GM04503 (cell line): ENCODE measurements at places on chromosomes 12 and 14.

DNA sequence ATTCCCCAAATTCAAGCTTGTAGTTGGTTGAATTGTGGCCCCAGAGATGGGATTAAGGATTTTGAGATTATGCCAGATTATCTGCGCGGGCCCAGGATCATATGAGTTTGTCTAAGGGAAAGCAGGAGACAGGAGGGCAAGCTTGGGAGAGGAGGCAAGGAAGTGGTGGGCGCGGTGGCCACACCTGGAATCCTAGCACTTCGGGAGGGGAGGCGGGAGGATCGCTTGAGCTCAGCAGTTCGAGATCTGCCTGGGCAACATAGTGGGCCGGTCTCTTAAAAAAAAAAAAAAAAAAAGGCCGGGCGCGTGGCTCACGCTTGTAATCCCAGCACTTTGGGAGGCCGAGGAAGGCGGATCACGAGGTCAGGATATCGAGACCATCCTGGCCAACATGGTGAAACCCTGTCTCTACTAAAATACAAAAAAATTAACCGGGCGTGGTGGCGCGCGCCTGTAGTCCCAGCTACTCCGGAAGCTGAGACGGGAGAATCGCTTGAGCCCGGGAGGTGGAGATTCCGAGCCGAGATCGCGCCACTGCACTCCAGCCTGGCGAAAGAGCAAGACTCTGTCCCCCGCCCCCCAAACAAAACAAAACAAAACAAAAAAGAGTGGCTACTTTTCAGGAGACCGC, 881 bp upstream of the PUS1 start:
- no peak for DNase-seq

- no peak for DNase-seq
These were observed 602 bp upstream of the FBXO33 start for GRCh38 chr14:39432619-39433451.

DNA sequence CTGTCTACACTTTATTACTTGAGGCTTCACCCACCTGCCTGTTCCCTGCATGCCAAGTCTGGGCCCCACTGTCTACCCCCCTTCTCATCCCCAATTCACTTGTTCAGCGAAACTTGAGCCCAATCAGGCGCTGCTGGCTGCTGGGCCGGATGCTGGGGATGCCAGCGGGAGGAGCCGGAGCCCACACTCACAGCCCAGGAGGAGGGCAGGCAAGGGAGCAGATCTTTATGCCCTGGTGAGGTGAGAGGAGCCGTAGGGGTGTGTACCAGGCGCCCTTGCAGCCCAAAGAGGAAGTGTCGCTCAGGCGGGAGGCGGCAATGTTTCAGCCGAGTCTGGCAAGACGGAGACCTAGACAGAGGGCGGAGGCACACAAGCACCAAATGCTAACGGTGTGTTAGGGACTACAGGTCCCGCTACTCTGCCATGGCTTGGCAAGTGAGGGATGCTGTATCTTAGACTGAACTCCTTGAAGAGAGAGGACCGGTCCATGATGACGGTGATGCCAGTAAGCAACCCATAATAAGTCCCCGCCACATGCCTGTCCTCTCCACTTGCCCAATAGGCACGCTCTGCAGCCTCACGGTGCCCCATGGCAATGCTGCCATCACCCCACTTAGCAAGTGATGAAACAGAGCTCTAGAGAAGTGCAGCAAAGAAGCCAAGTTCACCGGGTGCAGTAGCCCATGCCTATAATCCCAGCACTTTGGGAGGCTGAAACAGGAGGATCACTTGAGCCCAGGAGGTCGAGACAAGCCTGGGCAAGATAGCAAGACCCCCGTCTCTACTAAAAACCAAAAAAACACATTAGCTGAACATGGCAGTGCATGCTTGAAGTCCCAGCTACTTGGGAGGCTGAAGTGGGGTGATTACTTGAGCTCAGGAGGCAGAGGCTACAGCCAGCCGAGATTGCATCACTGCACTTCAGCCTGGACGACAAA, 41.6 kb downstream of the LRRC74A start:
- no peak for DNase-seq

GRCh38 chr12:12983420-12984035, 16.5 kb downstream of the HEBP1 start:
- DNase-seq, result no peak

- no peak for DNase-seq
These were observed 58.6 kb downstream of the ZFP36L1 start for GRCh38 chr14:68734231-68734732.

- no peak for DNase-seq
These were observed 186.6 kb upstream of the PLEKHG7 start for GRCh38 chr12:92516277-92516600.

DNA sequence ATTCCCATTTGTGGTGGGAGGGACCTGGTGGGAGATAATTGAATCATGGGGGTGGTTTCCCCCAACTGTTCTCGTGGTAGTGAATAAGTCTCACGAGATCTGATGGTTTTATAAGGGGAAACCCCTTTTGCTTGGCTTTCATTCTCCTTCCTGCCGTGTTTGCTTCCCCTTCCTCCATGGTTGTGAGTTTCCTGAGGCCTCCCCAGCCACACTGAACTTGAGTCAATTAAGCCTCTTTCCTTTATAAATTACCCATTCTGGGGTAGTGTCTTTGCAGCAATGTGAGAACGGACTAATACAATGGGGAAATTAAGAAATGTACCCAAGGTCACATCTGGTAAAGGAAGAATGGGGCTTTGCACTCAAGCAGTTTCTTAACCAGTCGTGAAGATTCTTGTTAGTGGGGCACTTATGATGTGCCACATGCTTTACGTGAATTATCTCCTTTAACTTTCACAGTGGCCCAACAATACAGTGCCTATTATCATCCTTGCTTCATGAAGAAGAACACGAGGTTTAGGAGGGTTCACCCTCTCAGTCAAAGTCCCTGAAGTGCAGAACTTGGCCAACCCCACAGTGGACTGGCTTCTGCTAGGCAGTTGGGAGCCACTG, 234.3 kb downstream of the EFCAB11 start:
- DNase-seq, result no peak

DNA sequence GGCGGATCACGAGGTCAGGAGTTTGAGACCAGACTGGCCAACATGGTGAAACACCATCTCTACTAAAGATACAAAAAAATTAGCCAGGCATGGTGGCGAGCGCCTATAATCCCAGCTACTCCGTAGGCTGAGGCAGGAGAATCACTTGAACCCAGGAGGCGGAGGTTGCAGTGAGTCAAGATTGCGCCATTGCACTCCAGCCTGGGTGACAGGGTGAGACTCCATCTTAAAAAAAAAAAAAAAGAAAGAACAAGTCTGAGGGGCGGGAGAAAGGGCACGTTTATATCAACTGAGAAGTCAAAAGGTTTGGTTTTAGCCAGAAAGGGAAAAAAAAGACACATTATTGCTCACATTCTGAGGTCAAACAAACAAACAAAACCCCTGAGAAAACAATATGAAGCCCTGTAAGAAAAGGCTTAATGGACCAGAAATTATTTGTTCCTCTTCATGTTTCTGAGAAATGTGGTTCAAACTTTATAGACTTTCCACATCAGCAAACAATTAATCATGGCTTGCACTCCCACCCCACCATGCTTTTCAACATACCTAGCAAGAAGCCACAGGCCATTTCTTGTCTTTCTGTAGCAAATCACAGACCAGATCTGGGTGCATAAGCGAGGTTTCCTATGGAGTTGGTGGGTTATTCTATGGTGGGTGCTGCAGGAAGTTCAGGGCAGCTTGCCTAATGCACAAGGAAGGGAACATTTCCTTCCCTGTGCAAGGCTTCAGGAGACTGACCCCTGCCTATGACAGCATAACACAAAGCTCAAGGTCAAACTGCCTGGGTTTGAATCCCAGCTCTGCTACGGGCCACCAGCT, 80.1 kb downstream of the SSPN start:
- no peak for DNase-seq

- DNase-seq, result no peak
These were observed 52.7 kb downstream of the ESRRB start for GRCh38 chr14:76428611-76429010.

DNA sequence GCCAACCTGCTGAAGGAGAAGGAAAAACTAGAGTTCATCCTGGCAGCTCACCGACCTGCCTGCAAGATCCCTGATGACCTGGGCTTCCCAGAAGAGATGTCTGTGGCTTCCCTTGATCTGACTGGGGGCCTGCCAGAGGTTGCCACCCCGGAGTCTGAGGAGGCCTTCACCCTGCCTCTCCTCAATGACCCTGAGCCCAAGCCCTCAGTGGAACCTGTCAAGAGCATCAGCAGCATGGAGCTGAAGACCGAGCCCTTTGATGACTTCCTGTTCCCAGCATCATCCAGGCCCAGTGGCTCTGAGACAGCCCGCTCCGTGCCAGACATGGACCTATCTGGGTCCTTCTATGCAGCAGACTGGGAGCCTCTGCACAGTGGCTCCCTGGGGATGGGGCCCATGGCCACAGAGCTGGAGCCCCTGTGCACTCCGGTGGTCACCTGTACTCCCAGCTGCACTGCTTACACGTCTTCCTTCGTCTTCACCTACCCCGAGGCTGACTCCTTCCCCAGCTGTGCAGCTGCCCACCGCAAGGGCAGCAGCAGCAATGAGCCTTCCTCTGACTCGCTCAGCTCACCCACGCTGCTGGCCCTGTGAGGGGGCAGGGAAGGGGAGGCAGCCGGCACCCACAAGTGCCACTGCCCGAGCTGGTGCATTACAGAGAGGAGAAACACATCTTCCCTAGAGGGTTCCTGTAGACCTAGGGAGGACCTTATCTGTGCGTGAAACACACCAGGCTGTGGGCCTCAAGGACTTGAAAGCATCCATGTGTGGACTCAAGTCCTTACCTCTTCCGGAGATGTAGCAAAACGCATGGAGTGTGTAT, 2.4 kb downstream of the FOS start:
- no peak for DNase-seq

DNA sequence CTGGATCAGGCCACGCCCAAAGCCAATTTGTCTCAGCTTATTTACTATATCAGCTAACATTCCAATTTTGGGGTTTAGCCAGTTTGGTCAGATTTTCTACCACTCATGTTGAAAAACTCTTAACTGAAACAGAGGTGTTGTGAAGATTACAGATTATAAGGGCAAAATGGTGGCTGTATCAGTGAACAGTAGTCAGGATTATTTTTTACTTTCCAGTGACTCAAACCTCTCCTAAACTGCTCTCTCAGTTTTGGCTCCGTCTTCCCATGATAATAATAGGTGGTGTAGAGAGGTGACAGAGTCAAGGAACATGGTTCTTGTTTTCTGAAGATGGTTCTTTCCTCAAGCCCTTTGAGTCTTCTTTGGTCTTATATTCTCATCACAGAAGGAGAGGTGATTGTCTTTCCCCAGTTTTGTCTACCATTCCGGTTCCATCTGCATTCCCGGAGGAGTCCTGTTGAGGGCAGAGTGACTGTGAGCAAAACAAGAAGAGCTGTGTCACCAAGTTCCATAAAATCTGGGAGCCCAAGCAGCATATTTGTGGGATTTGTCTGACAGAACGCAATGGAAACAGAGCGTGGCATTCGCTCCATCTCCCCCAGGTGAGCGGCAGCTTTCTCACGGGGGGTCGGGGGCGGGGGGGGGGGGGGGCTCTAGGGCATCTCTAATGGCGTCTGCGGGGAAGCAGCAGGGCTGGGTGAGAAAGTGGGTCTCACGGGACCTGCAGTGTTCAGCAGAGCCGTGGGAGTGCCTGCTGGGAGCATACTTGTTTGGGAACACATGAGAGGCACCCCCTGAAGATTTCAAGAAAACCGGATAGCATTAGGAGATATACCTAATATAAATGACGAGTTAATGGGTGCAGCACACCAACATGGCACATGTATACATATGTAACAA, 59.1 kb downstream of the TBC1D30 start:
- no peak for DNase-seq

DNA sequence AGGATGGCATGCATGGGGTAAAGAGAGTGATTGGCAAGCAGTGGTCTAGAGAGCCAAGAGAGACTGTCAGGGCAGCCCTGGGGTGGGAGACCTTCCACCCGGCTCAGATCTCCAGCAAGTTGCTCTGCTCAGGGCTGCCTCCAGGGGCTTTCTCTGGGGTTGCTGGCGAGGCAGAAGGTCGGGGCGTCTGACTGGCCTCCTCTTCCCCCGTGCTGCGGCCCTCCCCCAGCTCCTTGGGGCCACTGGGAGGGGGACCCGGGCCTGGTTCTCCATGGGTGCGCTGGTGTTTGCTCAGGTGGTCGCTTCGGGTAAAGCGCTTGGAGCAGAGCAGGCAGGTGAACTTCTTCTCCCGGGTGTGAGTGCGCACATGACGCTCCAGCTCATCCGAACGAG, 6.6 kb upstream of the AAAS start:
- DNase-seq, result no peak

- DNase-seq, result no peak
These were observed 102.4 kb downstream of the VCPKMT start for GRCh38 chr14:50013934-50014333.

DNA sequence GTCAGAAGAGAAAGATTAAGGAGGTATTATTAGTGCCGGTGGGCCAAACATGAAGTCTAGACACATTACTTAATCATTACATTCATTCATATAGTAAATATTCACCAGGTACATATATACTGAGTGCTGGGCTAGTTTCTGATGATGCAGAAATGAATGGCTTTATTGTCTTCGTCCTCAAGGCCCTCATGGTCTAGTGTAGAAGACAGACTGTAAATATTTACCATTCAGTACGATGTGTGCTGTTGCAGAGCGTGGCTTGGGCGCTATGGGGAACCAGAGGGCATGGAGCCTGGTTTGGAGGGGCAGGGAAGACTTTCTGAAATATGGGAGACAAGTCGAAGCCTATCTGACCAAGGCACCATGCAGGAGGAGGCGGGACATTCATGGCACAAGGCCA, 37.0 kb upstream of the TCL1B start:
- DNase-seq, result no peak

- DNase-seq, result no peak
These were observed 74.3 kb downstream of the PLEKHA5 start for GRCh38 chr12:19203539-19204506.

GRCh38 chr12:75080582-75080981, 129.1 kb downstream of the KCNC2 start:
- no peak for DNase-seq

DNA sequence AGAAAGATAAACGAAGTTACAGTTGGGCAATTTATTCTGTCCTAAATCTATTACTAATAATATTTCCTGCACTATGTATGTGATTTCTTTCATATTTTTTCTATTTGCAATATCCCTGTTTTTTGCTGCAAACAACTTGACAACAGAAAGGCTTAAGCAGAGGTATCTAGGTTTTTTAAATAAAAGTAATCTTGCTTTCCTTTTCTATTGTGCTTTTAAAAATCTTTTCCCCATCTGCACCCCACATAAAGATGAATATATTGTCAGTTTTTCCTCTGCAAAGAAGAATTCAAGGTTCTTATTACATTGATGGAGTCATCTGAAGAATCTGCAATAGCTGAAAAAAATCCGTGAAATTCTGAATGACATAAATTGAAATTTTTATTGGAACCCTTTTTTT, 502 bp upstream of the RALGAPA1 start:
- DNase-seq, result no peak
